ENCODE measurements at places on chromosomes 3 and 15.

DNA sequence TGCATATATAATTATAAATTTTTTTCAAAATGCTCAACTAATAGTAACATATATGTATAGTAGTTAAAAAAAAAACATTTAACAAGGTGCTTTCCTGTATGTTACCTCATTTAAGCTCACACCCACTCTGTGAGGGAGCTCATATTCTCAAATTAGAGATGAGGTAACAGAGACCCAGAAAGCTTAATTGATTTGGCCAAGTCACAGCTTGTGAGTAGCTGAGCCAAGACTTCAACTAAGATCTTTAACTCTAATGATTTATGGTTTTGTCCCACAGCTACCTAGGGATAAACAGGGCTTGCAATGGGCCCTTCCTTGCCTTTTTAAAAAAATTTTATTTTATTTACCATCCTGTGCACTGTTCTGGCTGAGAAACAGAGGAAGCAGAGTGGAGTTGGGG, 230.0 kb upstream of the GOLIM4 start:
- DNase-seq = no peak

DNA sequence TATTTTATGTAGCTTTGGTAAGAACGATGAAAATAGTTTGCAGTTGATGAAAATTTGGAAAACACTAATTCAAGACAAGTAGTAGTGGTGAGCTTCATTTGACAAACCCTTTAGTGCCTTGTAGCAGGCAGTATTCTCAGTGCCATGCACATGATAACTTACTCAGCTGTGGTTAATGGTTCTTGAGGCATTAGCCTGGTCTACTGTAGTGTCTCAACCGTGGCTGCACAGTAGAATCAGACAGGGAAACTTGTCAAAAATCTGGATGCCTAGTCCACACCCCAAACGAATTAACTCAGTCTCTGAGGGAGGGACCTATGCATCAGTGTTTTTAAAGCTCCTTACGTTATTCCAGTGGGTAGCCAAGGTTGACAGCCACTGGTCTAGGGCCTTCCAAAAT, 45.4 kb downstream of the PSMD6 start:
- no peak for DNase-seq

- no peak for DNase-seq
Observed at GRCh38 chr3:21744793-21745192, 6.2 kb downstream of the ZNF385D start.

- no peak for DNase-seq
Observed at GRCh38 chr3:171113716-171114115, 87.2 kb upstream of the SLC2A2 start.

GRCh38 chr3:176328666-176329065, 868.6 kb downstream of the TBL1XR1 start:
- no peak for DNase-seq

DNA sequence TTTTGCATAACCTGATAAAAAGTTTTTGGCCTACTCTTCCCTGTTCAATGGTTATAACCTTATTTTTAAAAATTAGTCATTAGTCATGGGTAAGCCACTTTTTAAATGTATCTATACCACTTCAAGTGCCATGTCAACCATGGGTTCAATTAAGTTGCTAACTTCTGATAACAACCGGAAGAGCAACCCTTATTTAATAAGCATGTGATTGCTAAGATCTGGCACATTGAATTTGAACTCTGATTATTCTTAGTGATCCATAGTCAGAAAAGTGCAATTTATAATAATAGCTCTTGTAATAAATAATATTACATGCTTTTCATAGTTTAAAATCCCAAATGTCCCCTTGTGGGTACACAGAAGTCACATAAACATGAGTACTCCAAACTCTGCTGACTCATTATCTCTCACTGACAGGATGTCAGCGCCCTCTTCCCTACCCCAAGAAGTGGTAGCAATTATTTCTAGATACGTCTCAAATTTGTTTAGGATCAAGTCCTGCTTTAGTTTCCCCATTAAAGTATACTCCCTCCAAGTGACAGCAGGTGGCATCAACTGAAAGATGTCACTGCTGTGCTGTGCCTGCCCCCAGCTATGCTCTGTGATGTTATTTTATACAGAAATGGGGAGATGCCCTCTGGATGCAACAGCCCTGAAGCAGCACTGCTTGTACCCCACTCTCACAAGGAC, 18.6 kb downstream of the SAMD7 start:
- DNase-seq = no peak
